ENCODE measurements at places on chromosomes 1 and 21.

GRCh38 chr1:7366955-7367665 is 404.0 kb upstream of the VAMP3 start:
- DNase-seq = no peak

DNA sequence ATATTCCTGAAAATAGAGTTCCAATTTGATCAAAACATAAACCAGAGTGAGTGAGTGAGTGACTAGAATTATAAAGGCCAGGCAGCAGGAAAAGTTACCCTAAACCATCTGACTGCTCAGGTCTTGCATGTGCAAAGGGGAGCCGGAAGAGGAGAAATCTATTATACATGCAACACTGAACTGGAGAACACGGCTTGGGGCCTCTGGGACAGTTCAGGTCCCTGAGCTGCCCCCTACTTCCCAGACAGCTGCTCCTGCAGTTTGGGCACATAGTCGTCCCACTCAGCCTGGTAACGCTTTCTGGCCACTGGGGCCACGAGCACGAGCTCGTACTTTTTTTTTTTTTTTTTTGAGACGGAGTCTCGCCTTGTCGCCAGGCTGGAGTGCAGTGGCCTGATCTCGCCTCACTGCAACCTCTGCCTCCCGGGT is 40.1 kb downstream of the PTPRC start:
- no peak for DNase-seq

- no peak for DNase-seq
These were observed 262.0 kb downstream of the NUF2 start for GRCh38 chr1:163583661-163584181.

DNA sequence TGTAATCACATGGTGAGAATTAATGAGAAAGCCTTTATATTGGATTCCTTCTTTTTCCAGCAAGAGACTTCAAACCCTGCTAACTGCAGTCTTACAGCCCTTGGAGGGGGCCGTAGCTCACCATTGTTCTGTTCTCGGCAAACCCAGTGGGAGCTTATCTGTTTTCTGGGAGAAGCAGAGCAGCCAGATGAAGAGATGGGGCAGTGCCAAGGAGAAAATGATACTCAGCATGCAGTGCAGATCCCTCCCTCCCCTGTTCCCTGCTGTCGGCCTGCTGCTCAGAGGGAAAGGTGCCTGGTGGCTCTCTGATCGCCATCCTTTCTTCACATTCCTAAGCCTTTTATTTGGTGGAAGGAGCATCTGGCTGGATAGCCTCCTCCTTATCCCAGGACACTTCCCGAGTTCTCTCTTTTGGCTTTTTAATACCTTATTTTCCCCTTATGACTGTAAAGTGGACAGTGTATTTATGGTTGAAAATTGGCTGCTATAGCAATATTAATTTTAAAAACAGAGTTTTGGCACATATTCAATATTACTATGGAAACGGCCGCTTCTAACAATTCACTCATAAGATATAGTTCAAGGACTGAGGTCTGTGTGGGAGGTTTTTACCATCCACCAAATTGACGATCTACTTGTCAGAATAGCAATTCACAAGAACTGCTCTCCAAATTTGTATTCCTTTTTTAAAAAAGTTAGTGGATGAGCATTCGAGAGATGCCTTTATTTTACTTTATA is 203.4 kb downstream of the CRB1 start:
- DNase-seq = no peak

GRCh38 chr1:113576271-113576670 is 183.0 kb downstream of the PHTF1 start:
- no peak for DNase-seq

DNA sequence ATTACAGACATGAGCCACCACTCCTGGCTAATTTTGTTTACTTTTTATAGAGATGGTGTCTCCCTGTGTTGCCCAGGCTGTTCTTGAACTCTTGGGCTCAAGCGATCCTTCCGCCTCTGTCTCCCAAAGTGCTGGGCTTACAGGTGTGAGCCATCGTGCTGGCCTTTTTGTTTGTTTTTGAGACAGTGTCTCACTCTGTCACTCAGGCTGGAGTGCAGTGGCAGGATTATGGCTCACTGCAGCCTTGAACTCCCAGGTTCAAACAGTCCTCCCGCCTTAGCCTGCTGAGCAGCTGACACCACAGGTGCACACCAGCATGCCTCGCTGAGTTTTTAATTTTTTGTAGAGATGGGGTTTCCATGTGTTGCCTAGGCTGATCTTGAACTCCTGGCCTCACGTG is 49.1 kb downstream of the ADARB1 start:
- no peak for DNase-seq

DNA sequence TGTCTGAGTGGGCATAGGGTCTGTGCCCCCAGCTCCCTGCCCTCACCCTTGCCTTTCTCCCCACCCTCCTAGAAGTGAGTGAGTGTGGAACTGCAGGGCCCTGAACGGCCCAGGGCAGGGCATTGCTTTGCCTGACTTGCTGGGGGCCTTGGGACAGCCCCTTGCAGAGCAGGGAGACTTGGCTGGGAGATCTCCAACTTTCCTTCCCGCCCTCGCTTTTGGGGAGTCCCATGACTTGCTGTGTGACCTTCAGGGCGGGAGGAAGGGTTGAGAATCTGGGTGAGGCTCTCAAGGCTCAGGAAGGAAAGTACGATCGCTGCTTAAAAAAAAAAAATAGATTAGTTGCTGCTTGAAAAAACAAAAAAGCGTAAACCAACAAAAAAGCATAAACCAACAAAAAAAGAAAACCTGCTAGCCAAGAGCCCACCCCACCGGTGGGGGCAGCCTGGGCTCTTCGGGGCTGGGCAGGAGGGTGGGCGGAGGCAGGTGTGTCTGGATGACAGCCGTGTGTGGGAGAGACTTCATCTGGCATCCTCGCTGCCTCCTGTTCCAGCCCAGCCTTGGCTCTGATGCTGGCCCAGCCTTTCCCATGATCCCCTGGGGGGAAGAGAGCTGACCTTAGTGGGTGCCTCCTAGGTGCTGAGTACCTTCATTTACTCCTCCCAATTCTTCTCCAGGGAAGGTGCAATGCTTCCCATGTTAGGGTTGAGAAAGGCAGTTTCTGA is 6.5 kb downstream of the NBL1 start:
- no peak for DNase-seq

- no peak for DNase-seq
These were observed 16.0 kb upstream of the PIGV start for GRCh38 chr1:26771643-26772321.

Data from T follicular helper cell (primary cell).